ENCODE measurements at places on chromosomes 3 and 15.

GRCh38 chr3:31917303-31918005 is 63.6 kb downstream of the OSBPL10 start:
- peaks cover 34% of the 10 kb centered on the region for H3K4me1 ChIP-seq
- H3K4me3 ChIP-seq = no peak overlapping the region
- DNase-seq = no peak

- no peak overlapping the region for H3K27ac ChIP-seq
- no peaks in the 10 kb centered on the region for H3K4me1 ChIP-seq
- H3K27me3 ChIP-seq = peaks cover 8% of the 10 kb centered on the region
- no peak for DNase-seq
- no peaks in the 10 kb centered on the region for H3K36me3 ChIP-seq
Observed at GRCh38 chr3:72044231-72044855, 259.4 kb upstream of the PROK2 start.

GRCh38 chr3:9088441-9089353 is 125.4 kb upstream of the RAD18 start:
- no peaks in the 10 kb centered on the region for H3K36me3 ChIP-seq
- DNase-seq = no peak
- no peaks in the 10 kb centered on the region for H3K27me3 ChIP-seq
- no peaks in the 10 kb centered on the region for H3K4me1 ChIP-seq

- no peak for DNase-seq
- peaks cover 63% of the 10 kb centered on the region for H3K4me1 ChIP-seq
- no peak overlapping the region for H3K27ac ChIP-seq
- H3K4me3 ChIP-seq = no peak overlapping the region
- peaks cover 3% of the 10 kb centered on the region for H3K36me3 ChIP-seq
Observed at GRCh38 chr3:108289159-108289558, 7.2 kb upstream of the HHLA2 start.

DNA sequence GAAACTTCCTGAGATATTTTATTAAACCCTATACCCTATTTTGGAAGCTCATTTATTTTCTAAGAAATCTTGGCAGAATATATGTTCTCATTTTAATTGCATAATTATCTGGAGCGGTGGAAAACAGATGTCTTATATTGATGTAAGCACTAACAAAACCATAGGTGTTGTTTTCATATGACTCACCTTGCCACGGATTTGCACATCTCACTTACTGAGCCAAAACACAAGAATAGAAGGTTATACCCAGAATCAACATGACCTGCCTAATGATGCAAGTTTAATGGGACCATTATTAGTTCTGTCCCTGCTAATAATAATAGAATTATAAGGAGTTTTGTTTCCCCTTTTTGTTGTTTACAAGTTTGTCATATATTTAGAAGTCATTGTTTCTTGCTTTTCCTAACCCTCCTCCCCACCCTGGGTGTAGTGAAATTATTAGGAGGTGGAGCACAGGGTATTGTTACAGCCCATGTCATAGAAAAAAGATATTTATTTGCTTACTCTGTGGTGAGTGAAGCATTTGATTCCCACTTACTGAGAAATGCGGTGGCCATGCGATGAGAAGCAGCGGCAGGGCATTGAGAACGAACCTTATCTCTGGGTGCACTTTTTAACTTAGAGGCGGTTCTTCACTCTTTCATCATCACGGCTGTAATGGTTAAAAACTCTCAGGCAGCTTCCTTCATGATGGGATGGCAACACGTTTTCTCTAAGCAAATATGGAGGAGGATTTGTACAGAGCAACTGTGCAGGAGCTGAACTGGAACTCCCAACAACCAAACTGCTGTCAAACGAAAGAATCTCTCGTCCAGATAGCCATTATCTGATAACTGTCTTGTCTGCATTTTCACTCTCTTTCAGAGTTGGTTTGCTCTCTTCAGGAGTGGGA is 521 bp downstream of the IL5RA start:
- peak overlapping the region; percentile 7 for H3K4me3 ChIP-seq
- H3K36me3 ChIP-seq = no peaks in the 10 kb centered on the region
- no peak for DNase-seq
- peaks cover 3% of the 10 kb centered on the region for H3K27me3 ChIP-seq
- peaks cover 18% of the 10 kb centered on the region for H3K4me1 ChIP-seq
